NCI-H1417 treated with DMSO at 0.1 percent for 48 hours (cell line): ENCODE measurements at places on chromosomes 12 and 14.

DNA sequence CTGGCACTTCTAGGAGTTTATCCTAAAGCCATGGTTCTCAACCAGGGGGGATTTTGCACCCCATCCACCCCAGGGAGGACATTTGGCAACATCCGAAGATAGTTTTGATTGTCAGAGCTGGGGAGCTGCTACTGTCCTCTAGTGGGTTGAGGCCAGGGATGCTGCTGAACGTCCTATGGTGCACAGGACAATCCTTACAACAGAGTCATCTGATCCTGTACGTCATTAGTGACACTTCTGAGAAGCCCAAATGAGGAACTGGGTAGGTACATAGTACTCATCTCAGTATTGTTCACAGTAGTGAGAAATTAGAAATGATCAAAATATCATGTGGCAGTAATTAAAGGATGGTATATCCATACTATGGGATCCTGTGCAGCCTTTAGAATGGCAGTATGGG is 185.1 kb downstream of the CHST11 start:
- DNase-seq, result no peak

GRCh38 chr14:93707475-93707874 is 80.8 kb downstream of the PRIMA1 start:
- DNase-seq, result no peak

- DNase-seq, result no peak
Observed at GRCh38 chr14:55124774-55125386, 4.2 kb upstream of the LGALS3 start.

GRCh38 chr12:110289044-110289710 is 8.1 kb downstream of the ATP2A2 start:
- DNase-seq, result no peak

DNA sequence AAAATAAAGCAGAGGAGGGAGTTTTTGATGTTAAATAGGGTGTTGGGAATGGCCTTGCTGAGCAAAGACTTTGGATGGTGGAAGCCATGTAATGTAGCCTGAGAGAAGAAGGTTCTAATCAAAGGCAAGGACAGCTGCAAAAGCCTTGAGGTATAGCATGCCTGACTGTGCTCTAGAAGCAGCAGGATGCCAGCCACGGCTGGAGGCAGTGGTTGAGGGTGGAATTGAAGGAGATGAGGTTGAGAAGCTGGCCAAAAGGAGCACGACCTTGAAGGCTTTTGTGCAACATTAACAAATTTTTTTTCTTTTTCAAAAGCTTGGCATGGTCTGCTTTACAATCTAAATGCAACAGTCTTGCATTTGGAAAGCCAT is 42.3 kb upstream of the CSRP2 start:
- DNase-seq, result no peak

DNA sequence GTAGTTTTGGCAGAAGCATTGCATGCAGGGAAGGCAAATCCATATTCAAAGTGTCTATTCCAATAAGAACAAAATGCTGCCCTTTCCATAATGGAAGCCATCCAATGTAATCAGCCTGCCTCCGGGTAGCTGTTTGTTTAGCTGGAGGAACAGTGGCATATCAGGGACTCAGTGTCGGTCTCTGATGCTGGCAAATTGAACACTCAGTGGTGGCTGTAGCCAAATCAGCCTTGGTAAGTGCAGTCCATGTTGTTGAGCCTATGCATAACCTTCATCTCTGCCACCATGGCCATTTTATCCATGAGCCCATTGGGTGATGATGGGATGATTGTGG is 147.8 kb upstream of the MAX start:
- DNase-seq, result no peak

DNA sequence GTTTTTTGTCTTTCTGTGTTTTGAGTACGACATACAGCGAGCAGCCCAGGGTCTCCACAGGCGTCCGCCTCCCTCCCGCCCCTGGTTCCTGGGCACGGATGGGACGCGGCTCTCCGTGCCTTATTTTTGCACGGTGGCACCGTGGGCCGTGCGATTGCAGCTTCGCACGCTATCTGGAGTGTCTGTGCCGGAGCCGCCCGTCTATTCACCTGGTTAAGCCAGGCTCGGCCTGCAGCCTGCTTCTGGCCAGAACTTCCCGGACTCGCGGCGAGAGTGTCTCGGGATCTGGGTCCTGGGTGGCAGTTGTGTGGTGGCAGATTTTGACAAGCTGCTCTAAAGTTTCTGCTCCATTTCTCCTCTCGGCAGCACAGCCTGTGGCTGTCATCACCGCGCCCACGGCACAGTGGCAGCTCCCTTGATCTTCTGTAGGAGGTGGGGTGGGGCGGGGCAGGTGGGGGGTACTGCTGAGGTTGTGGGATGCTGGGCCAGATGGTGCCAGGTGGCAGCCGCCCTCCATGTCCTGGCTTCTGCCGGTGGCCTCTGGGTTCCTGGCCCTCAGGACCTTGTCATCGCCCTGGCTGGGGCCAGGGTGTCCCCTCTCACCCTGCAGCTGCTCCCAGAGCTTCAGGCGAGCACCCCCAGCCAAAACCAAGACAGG is 2.9 kb downstream of the MMP17 start:
- no peak for DNase-seq

DNA sequence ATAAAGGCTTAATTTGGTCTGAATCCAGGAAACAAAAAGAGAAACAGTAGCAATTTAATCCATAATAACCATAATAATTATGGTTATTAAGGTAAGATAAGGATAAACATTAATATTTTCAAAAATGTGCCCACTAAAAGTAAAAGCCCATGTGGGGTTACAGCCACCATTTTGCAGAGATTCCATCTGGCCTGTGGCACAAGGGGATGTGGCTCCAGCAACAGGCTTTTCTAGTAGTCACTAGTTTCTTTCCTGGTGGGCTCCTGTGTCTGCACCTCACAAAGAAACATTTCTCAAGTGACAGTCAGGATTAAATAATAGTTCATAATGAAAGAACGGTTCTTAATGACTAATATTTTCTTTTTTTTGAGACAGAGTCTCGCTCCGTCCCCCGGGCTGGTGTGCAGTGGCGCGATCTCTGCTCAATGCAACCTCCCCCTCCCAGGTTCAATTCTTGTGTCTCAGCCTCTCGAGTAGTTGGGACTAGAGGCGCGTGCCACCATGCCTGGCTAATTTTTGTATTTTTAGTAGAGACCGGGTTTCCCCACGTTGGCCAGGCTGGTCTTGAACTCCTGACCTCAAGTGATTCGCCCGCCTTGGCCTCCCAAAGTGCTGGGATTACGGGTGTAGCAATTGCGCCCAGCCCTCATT is 32.2 kb downstream of the GPR19 start:
- no peak for DNase-seq

DNA sequence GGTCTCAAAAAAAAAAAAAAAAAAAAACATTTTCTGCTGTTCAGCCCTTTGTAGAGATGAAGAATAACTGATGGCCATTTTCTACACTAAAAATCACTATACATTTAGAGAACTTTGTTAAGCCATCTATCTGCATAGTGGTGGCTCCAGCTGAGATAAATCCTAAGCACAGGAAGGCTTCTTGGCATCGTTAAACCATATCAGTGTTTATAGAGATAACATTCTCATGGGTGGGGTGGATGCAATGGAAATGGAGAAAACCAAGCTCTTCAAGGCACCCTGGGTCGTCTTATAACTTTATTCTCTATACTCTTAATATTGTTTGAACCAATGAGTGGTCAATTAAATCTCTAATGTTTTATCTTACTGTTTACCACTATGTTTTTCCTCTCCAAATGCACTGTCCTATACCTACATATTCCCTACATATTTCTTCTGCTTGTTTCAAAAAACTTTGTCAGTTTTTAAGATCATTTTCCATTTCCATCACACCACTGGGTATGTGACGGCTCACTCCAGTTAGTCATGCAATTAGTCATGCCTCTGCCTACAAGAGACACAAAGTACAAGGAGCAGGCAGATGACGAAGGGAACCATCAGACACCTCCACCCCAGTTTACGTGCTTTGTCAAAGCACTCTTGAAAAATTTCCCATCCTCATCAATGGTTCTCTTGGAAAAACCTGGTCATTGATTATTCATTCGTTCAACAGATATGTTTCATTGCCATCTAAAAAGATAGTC is 119.3 kb upstream of the OVCH1 start:
- DNase-seq, result no peak

GRCh38 chr12:61357496-61357895 is 902.7 kb upstream of the USP15 start:
- DNase-seq, result no peak

- DNase-seq, result peak; percentile 96
Observed at GRCh38 chr12:66804563-66804974, 125.7 kb upstream of the GRIP1 start.

DNA sequence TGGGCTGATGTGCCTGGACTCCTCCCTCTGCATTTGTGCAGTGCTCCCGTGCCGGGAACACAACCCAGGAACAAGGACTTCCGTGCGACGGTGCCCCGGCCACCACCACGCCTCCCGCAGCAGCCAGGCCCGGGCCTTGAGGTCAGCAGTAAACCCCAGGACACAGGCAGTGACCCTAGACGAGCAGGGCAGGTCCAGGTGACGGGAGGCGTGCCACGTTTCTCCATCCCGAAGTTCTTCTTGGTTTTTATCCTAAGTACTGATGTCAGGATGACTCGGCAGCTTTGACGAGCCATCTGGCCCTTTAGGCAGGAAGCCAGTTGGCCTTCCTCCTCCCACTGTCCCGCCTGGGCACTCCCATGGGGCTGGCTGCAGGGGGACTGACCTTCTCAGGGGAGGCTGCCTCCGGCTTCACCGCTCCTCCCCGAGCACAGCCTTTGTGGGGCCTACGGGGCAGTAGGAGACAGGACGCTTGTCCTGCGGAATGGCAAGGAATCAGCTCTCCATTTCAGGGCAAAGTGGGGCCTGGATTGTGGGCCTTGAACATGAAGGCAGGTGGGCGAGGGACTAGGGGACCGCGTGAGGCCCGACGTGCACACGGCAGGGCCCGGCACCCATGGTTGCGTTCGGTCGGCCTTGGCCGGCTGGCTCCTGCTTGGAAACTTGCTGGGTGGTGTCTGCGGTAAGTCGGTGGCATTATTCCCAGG is 94.1 kb downstream of the FBXL14 start:
- no peak for DNase-seq

- DNase-seq, result no peak
Observed at GRCh38 chr12:130111965-130112496, 50.2 kb upstream of the FZD10 start.

- DNase-seq, result no peak
Observed at GRCh38 chr12:131347345-131347714, 363.6 kb upstream of the SFSWAP start.

DNA sequence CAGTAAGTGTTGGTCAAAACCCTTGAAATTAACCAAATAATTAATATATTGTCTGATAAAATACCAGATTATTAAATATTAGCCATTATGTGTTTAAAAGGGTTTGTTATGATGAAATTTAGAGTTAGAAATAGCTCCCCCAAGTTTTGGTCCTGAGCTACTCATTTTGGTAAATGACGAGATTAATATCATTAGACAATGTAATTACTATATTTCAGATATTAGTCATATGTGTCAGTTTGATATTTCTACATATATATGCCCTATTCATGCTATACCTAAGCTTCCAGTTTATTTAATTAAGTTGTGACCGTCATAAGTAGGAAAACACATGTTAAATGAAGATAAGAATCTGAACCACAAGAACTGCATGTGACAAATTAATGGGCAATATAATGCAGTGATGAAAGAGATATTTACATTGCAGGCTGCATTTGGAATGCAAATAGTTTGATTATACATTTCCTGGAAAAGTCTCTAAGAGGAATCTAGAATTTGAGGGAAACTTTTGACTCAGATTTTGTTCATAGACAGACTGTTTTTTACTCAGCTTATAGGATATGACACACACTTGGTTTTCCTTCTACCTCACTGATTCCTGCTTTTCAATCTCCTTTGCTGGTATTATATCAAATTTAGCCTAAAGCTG is 70.5 kb downstream of the TBC1D30 start:
- no peak for DNase-seq

DNA sequence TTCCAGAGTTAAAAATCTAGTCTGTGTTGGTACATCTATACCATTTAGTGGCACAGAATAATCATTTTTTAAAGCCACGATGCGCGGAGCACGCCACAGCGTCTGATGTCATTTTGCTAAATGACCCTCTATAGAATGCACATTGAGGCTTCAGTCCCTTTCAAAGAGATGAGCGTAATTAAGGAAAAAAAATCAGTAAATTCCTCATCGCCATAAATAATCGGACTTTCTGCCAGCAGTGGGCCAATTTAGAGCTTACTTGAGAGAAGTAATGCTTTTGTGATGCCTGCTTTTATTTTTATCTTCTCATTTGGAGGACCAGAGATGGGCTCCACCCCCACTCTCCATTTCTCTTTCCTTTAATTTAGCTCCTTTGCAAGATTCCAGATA is 4.0 kb downstream of the ASCL1 start:
- peak; percentile 79 for DNase-seq

- DNase-seq, result no peak
Observed at GRCh38 chr14:45867046-45867894, 614.3 kb upstream of the MIS18BP1 start.

DNA sequence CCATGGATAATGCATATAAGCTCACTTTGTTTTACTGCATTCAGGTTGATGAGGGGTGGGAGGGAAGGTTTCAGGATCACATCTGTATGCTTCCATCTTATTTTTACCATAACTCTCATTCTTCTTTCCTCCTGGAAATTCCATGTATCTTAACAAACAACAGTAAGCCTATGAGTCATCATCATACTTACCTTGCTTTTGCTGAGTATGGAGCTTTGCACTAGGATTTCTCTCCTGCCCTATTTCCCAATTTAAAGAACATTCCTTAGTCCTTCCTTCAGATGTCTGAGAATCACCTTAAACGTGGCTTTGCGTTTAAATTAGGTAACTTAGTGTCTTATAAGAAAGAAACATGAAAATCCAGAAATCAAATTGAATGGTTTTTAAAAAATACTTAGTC is 1.6 kb upstream of the CLEC14A start:
- no peak for DNase-seq

DNA sequence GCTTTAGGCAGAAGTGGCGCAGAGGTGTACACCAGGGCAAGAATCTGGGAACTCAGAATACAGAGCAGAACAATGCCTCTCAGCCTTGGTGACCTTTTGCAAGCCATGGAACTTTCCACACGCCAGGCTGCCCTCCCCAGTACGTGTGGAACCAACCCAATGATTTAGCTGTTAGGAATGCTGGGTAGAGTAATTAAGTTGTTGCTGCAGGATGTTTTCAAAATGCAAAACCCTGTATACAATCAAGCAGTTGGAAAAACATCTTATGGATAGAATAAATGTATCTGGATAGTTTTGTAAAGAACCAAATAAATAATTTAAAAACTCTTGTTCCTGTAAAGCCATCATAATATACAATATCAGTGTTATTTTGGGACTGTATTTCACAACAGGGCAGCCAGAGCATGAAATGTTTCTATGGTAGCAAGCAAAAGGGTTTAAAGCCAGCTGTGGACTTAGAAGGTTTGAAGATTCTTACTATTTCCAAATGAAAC is 19.4 kb downstream of the PPP1R36 start:
- no peak for DNase-seq

DNA sequence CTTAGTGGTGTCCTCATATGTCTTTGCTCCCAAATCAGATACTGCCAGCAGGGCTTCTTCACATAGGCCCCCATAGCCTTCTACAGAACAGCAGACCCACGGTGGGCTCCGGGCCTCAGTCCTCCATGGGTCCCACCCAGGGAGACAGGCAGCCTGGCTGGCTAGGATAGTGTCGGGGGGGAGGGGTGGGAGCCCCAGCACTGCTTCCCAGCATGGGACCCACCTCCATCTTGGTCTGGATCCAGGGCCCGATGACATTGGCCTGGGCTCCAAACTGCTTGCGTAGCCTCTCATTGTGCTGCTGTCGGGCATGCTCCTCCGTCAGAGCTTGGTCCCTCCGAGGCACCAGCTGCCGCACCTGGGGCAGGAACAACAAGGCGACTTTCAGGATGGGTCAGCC is 89.4 kb upstream of the ZFP36L1 start:
- no peak for DNase-seq

GRCh38 chr12:123815968-123816367 is 53.9 kb downstream of the DNAH10 start:
- no peak for DNase-seq
